ENCODE measurements at places on chromosomes 2 and 18.

DNA sequence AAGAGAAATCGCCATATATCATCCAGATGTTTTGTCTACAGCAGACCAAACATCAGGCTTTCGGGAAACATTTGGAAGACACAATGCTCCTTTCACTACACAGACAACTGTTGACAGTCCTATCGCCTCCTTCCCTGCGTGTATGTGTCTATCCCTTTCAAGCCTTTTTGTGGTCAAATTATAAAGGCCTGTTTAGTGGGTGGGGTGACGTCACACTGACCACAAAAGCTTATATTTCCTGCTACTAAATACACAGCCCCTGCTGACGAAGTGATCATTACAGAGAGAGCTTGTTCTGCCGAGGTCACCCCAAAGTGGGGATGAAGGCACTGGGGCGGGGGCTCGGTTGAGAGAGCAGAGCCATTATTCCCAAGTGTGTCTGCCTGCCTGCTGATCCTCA lies 302.7 kb upstream of the TNP1 start:
- peaks cover 58% of the 10 kb centered on the region for H3K27me3 ChIP-seq
- peaks cover 6% of the 10 kb centered on the region for H3K4me1 ChIP-seq
- peaks cover 10% of the 10 kb centered on the region for H3K36me3 ChIP-seq
- no peak for DNase-seq
- H3K4me3 ChIP-seq, result no peak overlapping the region

- DNase-seq, result no peak
- peaks cover 26% of the 10 kb centered on the region for H3K36me3 ChIP-seq
- H3K4me1 ChIP-seq, result no peaks in the 10 kb centered on the region
- no peak overlapping the region for H3K27ac ChIP-seq
- no peak overlapping the region for H3K4me3 ChIP-seq
These were observed 434.4 kb downstream of the TNS1 start for GRCh38 chr2:217568289-217568971.

- H3K27ac ChIP-seq, result no peak overlapping the region
- peaks cover 28% of the 10 kb centered on the region for H3K4me1 ChIP-seq
- H3K36me3 ChIP-seq, result no peaks in the 10 kb centered on the region
- H3K4me3 ChIP-seq, result peak overlapping the region; percentile 95
- DNase-seq, result peak; percentile 37
- peaks cover 32% of the 10 kb centered on the region for H3K27me3 ChIP-seq
These were observed 3.3 kb upstream of the SPRED2 start for GRCh38 chr2:65435625-65436168.

- H3K27me3 ChIP-seq, result no peaks in the 10 kb centered on the region
- no peaks in the 10 kb centered on the region for H3K4me1 ChIP-seq
- no peak overlapping the region for H3K4me3 ChIP-seq
- no peak for DNase-seq
- no peaks in the 10 kb centered on the region for H3K36me3 ChIP-seq
These were observed 176.3 kb upstream of the LRP1B start for GRCh38 chr2:142307086-142307485.

- H3K27ac ChIP-seq, result no peak overlapping the region
- DNase-seq, result no peak
- H3K4me1 ChIP-seq, result no peaks in the 10 kb centered on the region
These were observed 161.0 kb downstream of the TWIST2 start for GRCh38 chr2:239008677-239009588.

- H3K4me1 ChIP-seq, result peaks cover 4% of the 10 kb centered on the region
- H3K27me3 ChIP-seq, result no peaks in the 10 kb centered on the region
- no peak overlapping the region for H3K27ac ChIP-seq
- DNase-seq, result no peak
- peaks cover 14% of the 10 kb centered on the region for H3K36me3 ChIP-seq
These were observed 13.7 kb upstream of the GMCL1 start for GRCh38 chr2:69815717-69816116.

- no peak overlapping the region for H3K27ac ChIP-seq
- no peaks in the 10 kb centered on the region for H3K27me3 ChIP-seq
- no peaks in the 10 kb centered on the region for H3K36me3 ChIP-seq
These were observed 135.3 kb downstream of the SLC8A1 start for GRCh38 chr2:40316620-40317019.

DNA sequence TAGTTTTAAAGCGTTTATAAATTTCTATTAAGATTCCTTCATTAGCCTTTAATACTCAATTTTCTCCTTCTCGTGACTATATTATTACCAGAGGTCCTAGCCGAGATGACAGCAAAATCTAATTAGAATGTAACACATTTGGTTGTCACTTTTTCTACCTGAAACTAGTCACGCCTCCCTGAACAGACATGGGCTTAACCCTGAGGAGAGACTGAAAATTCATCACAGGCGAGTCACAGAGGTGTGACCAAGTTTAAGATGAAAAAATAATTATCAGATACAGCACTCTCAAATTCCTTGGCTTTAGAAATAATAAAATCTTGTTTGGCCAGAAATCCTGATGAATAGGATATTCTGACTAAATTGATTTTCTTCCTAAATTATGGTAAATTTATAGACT lies 834.4 kb upstream of the SLC39A10 start:
- H3K36me3 ChIP-seq, result no peaks in the 10 kb centered on the region
- H3K27ac ChIP-seq, result no peak overlapping the region
- no peaks in the 10 kb centered on the region for H3K27me3 ChIP-seq
- no peak for DNase-seq
- no peak overlapping the region for H3K4me3 ChIP-seq

DNA sequence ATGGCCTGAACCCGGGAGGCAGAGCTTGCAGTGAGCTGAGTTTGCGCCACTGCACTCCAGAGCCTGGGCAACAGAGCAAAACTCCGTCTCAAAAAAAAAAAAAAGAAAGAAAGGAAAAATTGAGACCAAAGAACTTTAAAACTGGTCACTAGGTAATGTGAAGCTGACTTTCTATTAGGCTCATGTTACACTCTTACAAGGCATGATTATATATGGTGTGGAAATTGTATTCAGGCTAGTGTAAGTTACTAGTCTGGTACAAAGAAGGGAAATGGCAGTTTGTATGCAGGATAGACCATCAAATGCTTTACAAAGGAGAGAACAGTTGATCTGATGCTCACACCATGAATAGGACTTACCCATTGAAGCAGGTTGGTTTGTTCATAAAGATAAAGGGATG lies 35.4 kb upstream of the ARMC9 start:
- no peaks in the 10 kb centered on the region for H3K27me3 ChIP-seq
- no peak overlapping the region for H3K4me3 ChIP-seq
- no peak overlapping the region for H3K27ac ChIP-seq
- peaks cover 26% of the 10 kb centered on the region for H3K36me3 ChIP-seq

DNA sequence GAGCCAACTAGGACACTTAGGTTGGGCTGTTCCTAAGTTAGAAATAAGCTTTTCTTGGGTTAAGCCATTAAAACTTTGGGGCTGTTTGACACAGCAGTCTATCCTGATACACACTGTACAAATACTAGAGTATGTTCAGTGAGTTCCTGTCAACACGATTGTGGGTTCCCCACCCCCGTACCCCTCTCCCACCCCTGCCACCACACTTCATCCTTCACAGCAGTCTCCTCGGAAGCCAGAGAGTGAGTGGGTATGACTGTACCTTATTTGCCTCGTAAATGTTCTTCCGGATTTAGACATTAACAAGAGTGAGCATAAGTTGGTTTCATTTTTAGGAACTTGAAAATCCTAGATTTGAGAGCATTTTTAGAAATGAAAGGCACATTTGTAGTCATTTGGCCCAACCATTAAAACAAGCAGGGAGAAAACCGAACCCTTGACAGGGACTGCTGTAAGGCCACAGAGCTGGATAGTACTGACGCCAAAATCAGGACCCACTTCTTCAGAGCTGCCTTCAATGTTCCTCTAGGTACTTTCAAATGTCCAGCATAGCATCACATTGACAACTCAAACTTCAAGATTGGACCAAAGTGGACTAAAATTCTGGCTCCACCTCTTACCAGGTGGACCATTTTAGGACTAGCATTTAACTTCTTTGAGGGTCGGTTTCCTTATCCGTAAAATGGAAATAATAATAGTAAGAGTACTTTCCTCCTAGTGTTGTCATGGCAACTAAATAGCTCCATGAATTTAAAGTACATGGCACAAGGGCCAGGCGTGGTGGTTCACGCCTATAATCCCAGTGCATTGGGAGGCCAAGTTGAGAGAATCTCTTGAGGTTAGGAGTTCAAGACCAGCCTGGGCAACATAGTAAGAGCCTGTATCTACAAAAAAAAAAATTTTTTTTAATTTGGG lies 166.3 kb upstream of the SERTAD2 start:
- no peaks in the 10 kb centered on the region for H3K27me3 ChIP-seq
- peaks cover 39% of the 10 kb centered on the region for H3K4me1 ChIP-seq
- H3K27ac ChIP-seq, result peak overlapping the region; percentile 70
- no peaks in the 10 kb centered on the region for H3K36me3 ChIP-seq
- peak overlapping the region; percentile 46 for H3K4me3 ChIP-seq
- DNase-seq, result peak; percentile 27

- DNase-seq, result no peak
- no peaks in the 10 kb centered on the region for H3K27me3 ChIP-seq
- H3K36me3 ChIP-seq, result no peaks in the 10 kb centered on the region
- no peak overlapping the region for H3K4me3 ChIP-seq
- no peaks in the 10 kb centered on the region for H3K4me1 ChIP-seq
These were observed 371.6 kb upstream of the LRP1B start for GRCh38 chr2:142502402-142502801.

- peak overlapping the region; percentile 90 for H3K27ac ChIP-seq
- peak; percentile 14 for DNase-seq
- H3K36me3 ChIP-seq, result no peaks in the 10 kb centered on the region
- H3K4me3 ChIP-seq, result peak overlapping the region; percentile 56
- no peaks in the 10 kb centered on the region for H3K27me3 ChIP-seq
- peaks cover 85% of the 10 kb centered on the region for H3K4me1 ChIP-seq
These were observed 36.0 kb downstream of the AGFG1 start for GRCh38 chr2:227507963-227508362.

DNA sequence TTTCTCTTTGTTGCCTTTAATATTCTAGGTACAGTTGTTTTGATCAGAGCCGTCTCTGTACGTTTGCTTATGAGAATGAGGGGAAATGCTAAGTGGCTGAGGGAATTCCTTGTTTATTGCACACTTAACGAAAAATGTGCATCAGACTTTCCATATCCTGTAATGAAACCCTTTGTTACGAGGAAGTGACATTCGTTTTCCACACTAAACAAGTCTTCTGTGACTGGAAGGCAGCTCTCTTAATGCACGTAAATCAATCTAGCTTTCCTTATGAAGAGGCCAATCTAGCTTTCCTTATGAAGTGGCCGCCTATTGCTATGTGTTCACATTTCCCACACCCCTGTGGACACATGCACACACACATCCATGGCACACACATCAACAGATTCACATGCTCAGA lies 186.2 kb downstream of the SNTG2 start:
- no peak overlapping the region for H3K27ac ChIP-seq
- peaks cover 9% of the 10 kb centered on the region for H3K27me3 ChIP-seq

GRCh38 chr2:97068074-97068473 lies 26.6 kb downstream of the FAHD2B start:
- DNase-seq, result no peak
- H3K4me1 ChIP-seq, result peaks cover 7% of the 10 kb centered on the region
- peaks cover 15% of the 10 kb centered on the region for H3K27me3 ChIP-seq

DNA sequence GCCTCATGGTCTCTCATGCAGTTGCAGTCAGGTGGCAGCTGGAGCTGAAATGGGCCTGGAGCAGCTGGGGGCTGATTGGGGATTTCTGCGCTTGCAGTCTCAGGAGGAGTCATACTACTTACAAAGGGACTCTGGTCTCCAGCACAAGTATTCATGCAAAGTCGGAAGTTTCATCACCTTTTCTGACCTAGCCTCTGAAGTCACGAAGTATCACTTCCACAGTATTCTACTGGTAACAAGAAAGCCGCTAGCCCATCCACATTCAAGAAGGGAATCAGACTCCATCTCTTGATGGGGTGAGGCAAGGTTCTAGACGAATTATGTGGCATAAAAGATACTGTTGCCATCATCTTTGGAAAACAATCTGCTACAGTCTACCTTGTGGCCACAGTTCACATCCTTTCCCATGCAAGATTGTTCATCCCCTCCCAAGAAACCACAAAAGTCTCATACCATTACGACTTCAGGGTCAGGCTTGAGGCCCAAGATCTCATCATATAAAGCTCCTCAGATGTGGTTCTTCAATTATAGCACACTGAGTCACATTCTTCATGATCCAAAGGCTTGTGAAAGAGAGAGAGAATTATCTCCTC lies 95.3 kb downstream of the SMC6 start:
- DNase-seq, result no peak
- no peak overlapping the region for H3K4me3 ChIP-seq

- no peak overlapping the region for H3K4me3 ChIP-seq
- H3K27ac ChIP-seq, result no peak overlapping the region
- no peak for DNase-seq
- no peaks in the 10 kb centered on the region for H3K4me1 ChIP-seq
These were observed 72.7 kb downstream of the KCNG2 start for GRCh38 chr18:79870301-79871025.

GRCh38 chr18:11572201-11572600 lies 37.2 kb upstream of the SLC35G4 start:
- no peaks in the 10 kb centered on the region for H3K4me1 ChIP-seq
- H3K27ac ChIP-seq, result no peak overlapping the region
- no peaks in the 10 kb centered on the region for H3K36me3 ChIP-seq
- DNase-seq, result no peak
- peaks cover 19% of the 10 kb centered on the region for H3K27me3 ChIP-seq
- H3K4me3 ChIP-seq, result no peak overlapping the region

- no peak overlapping the region for H3K4me3 ChIP-seq
- no peak overlapping the region for H3K27ac ChIP-seq
- no peak for DNase-seq
- no peaks in the 10 kb centered on the region for H3K36me3 ChIP-seq
- H3K27me3 ChIP-seq, result peaks cover 8% of the 10 kb centered on the region
These were observed 150.2 kb upstream of the LHCGR start for GRCh38 chr2:48905696-48906095.

DNA sequence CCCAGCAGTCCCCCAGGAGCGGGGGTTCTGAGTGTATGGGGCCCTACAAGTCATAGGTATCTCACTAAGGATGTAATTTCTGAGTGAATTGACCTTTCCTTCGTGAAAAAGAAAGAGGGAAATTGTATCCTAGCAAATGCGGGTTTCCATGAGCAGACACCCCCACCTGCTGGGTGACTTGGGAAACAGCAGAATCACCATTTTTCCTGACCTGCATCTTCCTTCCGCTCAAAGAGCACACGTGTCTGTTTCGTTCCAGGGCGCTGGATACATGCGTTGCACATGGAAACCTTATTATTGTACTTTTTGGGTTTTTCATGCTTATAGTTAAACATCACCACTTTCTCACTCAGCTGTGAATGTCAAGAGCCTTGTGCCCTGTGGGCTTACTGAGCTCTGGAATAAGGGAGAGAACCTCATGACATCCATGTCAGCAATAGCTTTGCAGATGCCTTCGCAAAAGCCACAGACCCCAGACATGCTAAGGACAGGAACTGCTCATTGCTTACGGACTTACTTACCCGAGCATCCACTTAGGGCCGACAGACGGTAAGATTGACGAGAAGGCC lies 132.8 kb downstream of the TPO start:
- no peaks in the 10 kb centered on the region for H3K36me3 ChIP-seq
- peak; percentile 36 for DNase-seq
- H3K27me3 ChIP-seq, result peaks cover 42% of the 10 kb centered on the region

GRCh38 chr2:152618193-152618564 lies 99.1 kb downstream of the PRPF40A start:
- no peaks in the 10 kb centered on the region for H3K36me3 ChIP-seq
- H3K27ac ChIP-seq, result no peak overlapping the region
- no peak overlapping the region for H3K4me3 ChIP-seq
- H3K4me1 ChIP-seq, result peaks cover 10% of the 10 kb centered on the region
- H3K27me3 ChIP-seq, result no peaks in the 10 kb centered on the region
- DNase-seq, result no peak

- H3K4me1 ChIP-seq, result no peaks in the 10 kb centered on the region
- H3K36me3 ChIP-seq, result no peaks in the 10 kb centered on the region
- no peak for DNase-seq
- peaks cover 5% of the 10 kb centered on the region for H3K27me3 ChIP-seq
- no peak overlapping the region for H3K4me3 ChIP-seq
These were observed 82.6 kb downstream of the CERKL start for GRCh38 chr2:181574321-181574720.

Measured in naive B cell (primary cell).